ENCODE measurements at places on chromosomes 3 and 15. TPM values are rescaled to one million over a fixed set of nuclear protein-coding genes. Genes with fewer than 3 reads are reported as not detected.

The SERPINI2 gene
- 2.4 TPM for total RNA-seq

GRCh38 chr3:72465853-72466252 lies 382.4 kb downstream of the SHQ1 start:
- DNase-seq, result no peak

DNA sequence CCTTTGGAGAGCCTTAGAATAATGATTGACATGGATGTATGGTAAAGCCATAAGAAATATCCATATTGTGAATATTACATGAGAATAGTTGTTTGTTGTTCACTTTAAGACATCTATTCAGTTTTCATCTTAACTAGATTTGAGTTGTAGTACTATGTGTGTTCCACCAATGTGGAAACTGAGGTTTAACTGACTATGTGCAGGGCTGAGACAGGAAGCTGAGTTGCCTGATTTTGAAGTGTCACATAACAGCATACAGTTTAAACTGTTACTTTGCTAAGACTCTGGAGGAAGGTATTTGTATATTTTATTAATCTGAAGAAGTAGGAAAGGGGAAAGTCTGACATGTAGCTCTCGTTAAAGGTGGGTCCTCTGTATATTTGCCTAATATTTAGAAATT lies 2.1 kb downstream of the ECT2 start:
- DNase-seq, result no peak

DNA sequence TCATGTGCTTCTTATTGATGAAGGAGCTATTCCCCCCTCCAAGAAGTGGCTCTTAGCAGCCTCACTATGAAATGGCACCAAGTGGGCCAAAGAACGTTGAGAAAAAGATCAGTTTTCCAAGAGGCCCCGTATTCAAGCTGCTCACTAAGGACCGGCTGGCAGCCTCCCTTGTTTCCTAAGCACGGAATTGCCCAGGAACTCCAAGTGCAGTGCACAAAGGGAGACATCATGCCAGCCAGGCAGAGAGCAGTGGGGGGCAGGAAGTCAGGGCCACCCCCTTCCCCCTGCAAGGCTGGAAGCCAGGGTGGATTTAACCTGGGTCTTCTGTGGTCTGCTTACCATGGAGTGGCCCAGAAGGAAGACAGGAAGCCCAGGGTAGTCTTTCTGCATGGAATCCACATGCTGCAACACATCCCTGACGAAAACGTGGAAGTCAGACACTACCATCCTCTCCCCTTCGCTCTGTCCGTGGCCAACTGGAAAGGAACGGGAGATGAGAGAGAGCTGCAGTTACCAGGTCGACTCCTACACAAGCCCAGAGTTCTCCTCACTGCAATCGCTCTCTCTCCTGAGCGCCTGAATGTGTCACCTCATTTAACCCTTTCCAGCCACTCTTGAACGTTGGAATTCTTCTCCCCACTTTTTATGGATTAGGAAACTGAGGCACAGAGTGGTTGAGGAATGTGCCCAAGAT lies 49.5 kb downstream of the ABTB1 start:
- peak; percentile 26 for DNase-seq

- DNase-seq, result no peak
Observed at GRCh38 chr3:110343945-110344344, 727.7 kb upstream of the NECTIN3 start.

GRCh38 chr15:23038726-23039142 lies 635 bp downstream of the TUBGCP5 start:
- DNase-seq, result no peak

DNA sequence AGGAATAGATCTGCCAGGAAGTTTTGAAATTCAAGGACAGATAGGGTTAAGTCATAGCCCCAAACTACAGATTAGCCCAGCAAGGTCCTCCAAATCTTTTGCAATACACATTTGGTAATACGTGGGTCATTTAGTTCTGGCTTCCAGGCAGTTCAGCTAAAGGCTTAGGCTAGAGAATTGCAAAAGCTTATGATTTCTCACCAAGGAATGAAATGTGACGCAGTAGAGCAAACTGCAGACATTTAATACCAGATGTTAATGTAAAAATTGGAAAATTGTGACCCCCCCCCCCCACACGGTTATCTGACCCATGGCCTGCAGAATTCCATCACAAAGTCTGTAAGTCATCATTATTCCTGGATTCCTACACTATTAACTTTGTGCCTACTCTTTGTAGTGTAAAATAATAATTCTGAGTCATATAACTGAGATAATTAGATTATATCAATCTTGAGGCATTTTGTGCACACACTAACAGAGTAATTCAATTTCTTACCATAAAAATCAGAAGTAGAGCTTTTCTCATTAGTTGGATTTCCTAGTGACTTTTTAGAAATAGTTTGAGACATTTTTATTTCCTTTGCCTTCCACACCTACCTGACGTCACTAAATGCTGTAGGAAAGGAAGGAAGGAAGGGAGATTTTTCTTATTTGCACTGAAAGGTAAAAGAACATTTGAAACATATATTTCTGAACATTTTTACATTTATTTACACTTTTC lies 235.2 kb downstream of the DTWD1 start:
- DNase-seq, result no peak

DNA sequence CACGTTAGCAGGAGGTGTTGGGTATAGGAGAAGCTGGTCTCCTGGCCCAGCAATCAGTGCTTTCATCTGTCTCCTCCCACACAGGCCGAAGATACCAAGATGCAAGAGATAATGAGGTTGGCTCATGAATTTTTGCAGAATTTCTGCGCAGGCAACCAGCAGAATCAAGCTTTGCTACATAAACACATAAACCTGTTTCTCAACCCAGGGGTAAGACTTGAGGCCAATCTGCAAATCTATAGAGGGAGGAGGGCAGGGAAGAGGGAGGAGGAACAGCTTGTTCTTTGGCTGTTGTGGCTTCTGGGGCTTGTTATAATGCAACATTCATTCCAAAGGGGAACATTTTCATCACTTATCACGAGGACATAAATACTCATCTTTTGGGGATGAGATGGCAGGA lies 195.3 kb downstream of the ITPR1 start:
- DNase-seq, result no peak

DNA sequence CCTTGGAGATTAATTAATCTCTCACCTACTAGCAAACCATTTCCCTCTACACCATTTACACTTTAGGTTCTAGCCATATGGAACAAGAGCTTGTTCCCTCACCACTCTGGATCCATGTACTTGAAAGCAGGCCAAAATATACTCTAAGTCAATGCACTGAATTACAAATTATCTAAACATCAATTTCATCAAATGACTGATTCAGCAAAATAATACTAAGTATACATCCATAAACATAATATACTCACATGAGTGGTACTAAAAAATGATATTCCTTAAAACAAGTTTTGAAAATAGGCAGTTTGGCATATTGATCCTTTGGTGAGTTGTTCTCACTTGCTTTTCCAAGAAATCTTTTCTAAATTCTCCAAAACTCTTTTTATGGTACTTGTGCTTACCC lies 459.7 kb upstream of the ZNF385D start:
- DNase-seq, result no peak

The ROPN1 gene
- not detected for total RNA-seq

The SEC62 gene
- total RNA-seq, result 35.0 TPM

GRCh38 chr3:45572755-45573154 lies 21.8 kb upstream of the LIMD1 start:
- DNase-seq, result no peak

DNA sequence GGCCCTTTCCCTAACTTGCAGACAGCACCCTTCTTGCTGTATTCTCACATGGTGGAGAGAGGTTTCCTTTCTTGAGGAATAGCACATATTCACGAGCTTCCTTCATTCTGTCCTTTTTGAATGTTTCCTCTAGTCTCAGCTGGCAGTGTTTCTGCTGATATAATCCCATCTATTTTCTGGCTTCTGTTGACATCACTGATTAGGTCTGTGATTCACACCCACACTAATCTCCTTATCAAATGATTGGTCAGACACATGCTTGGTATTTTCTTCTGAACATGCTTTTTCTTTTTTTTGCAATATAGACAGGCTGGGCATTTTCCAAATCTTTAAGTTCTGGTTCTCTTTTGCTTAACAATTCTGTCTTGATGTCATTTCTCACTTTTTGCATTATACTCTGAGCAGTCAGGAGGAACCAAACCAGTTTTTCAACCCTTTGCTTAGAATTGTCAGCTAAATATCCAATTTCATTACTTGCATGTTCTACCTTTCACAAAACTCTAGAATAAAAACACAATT lies 65.4 kb downstream of the OXSM start:
- DNase-seq, result no peak

The CCDC80 gene
- total RNA-seq, result 20.7 TPM

GRCh38 chr3:11389386-11390268 lies 117.4 kb downstream of the ATG7 start:
- DNase-seq, result no peak

- no peak for DNase-seq
Observed at GRCh38 chr3:182349951-182350517, 443.3 kb upstream of the ATP11B start.

The CLRN1 gene
- not detected for total RNA-seq

DNA sequence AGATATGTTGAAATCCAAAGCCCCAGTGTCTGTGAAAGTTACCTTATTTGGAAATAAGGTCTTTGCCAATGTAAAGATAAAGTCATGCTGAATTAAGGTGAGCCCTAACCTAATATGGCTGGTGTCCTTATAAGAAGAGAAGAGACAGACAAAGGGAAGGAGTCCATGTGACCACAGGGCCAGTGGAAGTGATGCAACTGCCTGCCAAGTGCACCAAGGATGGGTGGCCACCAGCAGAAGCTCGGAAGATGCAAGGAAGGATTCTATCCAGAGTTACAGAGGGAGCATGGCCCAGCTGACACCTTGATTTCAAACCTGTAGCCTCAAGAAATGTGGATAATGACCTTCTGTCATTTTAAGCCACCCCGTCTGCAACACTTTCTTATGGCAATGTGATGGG lies 35.3 kb upstream of the PGPEP1L start:
- DNase-seq, result no peak

- no peak for DNase-seq
Observed at GRCh38 chr3:23648326-23648995, 157.3 kb upstream of the UBE2E1 start.

DNA sequence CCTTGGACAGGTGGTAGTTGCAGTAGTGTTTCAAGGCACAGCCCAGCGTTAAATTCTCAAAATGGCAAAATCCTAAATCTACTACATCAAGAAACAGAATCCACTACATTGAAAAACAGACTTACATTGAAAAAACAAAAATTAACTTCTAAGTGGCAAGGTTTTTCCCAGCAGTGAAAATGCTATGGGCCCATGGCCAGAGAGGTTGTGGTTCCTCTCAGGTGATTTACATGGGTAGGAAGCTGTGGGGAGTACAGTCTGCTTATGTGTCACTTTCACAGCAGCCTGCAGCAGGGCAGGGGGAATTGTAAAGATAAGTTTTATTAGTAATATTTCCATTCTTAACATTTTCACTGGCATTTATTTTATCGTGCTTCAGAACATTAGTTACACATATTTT lies 24.9 kb downstream of the TTC14 start:
- no peak for DNase-seq

Data from Peyer's patch (tissue), 4 donors.